ENCODE measurements at places on chromosomes 12 and 14.
A peak's percentile ranks its signal among the peaks of the same experiment; 100 is the strongest.

DNA sequence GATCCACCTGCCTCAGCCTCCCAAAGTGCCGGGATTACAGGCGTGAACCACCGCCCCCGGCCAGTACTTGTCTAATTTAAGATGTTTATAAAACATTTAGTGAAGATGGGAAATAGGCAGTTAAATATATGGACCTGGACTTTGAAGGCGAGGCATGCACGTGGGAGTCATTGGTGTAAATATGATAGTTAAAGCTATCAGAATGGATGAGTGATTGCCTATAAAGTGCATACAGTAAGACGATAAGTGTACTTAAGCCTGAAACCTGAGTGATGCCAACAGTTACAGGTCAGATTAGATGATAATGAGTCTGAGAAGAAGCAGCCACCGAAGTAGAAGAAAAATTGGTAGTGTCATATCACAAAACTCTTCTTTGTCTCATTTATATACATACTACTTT lies 11.5 kb downstream of the RAD51B start:
- no peak for DNase-seq

- no peak for DNase-seq
Observed at GRCh38 chr14:85342858-85343607, 186.9 kb upstream of the FLRT2 start.

DNA sequence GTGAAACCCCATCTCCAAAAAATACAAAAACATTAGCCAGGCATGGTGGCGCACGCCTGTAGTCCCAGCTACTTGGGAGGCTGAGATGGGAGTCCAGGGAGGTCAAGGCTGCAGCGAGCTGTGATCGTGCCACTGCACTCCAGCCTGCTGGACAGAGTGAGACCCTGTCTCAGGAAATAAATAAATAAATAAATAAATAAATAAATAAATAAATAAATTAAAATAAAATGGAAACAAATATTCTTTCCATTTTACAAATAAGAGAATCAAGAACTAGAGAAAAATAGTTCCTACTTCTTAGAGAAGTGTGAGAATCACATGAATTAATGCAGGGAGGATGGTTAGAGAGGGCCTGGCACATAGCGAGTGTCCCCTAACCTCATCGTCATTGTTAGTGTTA lies 53.7 kb downstream of the C12orf75 start:
- DNase-seq, result no peak

- peak; percentile 77 for DNase-seq
Observed at GRCh38 chr12:71636704-71637115, 26.9 kb downstream of the ZFC3H1 start.

GRCh38 chr12:68403711-68404110 lies 71.5 kb upstream of the MDM1 start:
- DNase-seq, result no peak

- DNase-seq, result no peak
Observed at GRCh38 chr12:64407342-64408223, 3.4 kb downstream of the XPOT start.

DNA sequence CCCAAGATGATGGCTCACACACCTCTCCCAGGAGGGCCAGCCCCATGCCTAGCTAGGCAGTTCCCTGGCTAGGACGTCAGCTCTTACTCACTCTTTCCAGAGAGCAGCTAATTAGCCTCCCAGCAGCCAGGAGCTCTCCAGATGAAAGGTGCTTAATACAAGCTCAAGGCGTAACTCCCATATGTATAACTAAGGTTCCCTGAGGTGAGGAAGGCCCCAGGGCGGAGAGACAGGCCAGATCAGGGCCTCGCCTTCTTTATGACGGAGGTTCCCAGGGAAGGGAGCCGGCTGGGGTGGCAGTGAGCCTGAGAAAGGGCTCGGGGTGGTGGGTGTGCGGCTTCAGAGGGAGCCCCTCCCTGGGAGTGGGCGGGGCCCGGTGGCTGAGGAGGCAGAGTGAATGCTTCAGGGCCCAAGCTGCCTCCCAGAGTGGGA lies 26.4 kb upstream of the ZFP36L1 start:
- no peak for DNase-seq

GRCh38 chr12:2288875-2289274 lies 236.1 kb downstream of the CACNA1C start:
- no peak for DNase-seq

DNA sequence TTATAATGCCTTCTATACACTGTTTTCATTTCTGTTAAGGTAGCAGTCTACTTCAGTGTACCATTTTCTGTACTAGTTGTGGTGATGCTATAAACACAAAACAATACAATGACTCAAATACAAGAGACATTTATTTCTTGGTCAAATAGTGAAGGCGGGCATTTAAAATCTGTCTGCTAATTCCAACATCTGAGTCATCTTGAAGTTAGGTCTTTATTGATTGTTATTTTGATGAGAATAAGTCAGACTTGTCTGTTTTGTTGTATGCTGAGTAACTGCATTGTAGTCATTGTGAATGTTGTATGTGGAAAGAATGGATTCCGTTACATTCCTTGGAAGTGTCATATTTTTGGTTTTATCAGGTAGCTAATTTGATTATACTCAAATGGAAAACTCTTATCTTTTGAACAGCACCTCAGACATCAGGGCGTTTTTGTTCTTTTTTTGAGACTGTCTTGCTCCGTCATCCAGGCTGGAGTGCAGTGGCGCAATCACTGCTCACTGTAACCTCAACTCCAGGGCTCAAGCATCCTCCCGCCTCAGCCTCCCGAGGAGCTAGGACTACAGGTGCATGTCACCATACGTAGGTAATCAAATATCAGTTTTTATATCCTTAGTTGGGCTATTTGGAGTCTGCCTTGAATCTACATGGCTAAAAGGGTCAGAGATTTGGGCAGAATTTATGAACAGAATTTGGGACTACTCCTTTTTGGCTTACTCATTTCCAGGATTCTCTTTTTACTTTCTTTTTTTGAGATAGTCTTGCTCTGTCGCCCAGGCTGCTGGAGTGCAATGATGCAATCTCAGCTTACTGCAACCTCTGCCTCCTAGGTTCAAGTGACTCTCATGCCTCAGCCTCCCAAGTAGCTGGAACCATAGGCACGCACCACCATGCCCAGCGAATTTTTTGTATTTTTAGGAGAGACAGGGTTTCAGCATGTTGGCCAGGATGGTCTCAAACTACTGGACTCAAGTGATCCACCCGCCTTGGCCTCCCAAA lies 56.8 kb downstream of the PAPLN start:
- no peak for DNase-seq

DNA sequence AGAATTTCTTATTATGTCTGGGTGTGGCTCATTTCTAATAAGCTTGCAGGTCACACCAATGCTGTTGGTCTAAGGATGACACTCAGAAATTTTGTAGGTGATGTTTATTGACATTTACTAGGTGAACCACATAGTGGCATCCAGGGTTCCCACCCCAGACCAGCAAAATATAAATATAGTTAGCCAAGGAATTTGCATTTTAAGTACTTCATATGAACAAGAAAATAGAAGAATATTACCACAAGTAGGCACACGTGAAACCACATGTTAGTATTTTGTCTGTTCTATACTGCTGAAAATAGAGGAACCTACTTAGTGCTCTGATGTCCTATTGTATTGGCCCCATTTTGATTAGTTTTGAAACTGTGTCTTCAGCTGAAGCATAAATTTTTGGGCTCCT lies 71.1 kb downstream of the USP15 start:
- no peak for DNase-seq

DNA sequence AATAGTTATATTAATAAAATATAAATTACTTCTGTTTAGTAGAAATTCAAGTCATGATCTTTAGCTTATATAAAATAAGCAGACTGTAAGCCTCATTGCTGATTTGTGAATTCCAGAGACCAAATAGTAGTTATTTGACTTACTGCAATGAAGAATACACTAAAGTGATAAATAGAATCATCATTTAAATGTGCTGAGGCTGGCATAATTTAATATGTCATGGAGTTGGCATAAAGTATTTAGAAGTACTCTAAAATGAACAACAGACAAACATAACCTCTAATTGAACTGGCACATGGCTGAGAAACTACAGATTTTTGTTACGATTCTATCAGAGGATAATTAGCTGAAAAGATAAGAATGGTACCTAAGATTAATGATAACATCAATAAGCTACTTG lies 45.7 kb upstream of the TRHDE start:
- no peak for DNase-seq

DNA sequence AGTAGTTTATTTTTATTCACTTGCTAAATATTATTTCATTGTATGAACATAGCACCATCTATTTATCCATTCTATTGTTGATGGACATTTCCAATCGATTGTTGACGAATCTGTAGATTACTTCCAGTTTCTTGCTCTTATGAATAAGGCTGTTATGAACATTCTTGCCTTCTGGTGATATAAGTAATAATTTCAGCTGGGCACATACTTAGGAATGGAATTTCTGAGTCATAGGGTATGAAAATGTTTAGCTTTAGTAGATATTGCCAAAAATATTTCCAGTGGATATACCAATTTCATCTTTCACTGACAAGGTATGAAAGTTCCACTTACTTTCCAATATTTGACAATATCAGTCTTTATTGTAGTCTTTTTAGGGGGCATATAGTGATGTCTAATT lies 468.5 kb downstream of the ETNK1 start:
- DNase-seq, result no peak

- no peak for DNase-seq
Observed at GRCh38 chr12:19596434-19597166, 157.3 kb downstream of the AEBP2 start.

- no peak for DNase-seq
Observed at GRCh38 chr12:90013409-90013808, 304.8 kb upstream of the ATP2B1 start.

- no peak for DNase-seq
Observed at GRCh38 chr14:78254911-78255461, 84.8 kb downstream of the NRXN3 start.

DNA sequence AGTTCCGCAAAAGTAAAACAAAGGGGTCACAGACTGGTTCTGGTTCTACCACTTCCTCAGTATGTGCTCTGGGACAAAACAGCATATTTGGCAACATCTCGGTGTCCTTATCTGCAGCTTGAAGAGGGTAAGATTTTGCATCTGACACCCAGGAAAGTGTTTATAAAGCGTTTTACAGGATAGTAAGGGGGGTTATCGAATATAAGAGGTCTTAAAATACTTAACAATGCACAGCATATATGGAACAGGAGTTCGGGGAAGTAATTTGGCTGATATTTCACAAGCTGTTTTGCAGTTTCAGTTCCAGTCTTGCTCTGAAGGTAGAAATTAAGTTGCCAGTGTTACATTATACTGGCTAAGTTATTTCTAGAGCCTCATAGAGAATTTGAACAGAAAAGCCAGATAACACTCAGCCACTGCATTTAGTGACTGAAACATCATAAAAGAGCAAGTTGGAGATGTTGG lies 904 bp upstream of the MAP4K5 start:
- peak; percentile 62 for DNase-seq

DNA sequence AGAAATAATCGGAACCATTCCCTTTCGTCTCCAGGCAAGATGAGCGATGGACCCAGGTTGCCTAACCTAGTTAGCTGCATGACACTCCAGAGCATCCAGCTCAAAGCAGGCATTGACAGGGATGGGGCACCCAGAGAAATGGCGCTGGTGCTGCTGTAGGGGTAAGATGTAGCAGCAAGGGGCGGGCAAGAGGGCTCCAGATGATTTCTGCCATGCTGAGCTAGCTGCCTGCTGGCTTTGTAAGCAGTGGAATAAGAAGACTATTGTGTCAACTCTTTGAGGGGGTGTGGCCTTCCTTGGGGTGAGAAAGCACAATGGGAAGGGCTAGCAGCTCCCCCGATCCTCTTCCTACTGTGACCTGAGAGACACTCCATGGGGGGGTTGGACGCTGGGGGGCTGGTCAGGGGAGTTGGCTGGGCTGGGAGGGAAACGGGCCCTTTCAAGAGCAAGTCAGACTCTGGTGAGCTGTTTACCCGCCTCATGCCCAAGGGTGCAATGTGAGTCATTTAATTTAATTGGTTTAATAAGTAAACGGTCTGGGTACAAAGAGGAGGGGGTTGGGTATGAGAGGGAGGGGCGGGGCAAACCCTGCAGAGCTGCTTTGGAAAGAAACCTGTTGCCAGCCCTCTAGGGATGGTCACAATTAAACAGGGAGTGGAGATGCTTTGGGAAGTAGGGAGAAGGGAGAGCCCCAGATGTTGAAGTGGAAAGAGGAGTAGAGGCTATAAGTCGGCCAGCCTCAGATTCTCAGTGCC lies 50.5 kb downstream of the B4GALNT3 start:
- DNase-seq, result no peak

GRCh38 chr14:23449314-23449713 lies 13.9 kb upstream of the MYH7 start:
- no peak for DNase-seq

GRCh38 chr12:123471374-123472068 lies 13.6 kb downstream of the SNRNP35 start:
- no peak for DNase-seq

DNA sequence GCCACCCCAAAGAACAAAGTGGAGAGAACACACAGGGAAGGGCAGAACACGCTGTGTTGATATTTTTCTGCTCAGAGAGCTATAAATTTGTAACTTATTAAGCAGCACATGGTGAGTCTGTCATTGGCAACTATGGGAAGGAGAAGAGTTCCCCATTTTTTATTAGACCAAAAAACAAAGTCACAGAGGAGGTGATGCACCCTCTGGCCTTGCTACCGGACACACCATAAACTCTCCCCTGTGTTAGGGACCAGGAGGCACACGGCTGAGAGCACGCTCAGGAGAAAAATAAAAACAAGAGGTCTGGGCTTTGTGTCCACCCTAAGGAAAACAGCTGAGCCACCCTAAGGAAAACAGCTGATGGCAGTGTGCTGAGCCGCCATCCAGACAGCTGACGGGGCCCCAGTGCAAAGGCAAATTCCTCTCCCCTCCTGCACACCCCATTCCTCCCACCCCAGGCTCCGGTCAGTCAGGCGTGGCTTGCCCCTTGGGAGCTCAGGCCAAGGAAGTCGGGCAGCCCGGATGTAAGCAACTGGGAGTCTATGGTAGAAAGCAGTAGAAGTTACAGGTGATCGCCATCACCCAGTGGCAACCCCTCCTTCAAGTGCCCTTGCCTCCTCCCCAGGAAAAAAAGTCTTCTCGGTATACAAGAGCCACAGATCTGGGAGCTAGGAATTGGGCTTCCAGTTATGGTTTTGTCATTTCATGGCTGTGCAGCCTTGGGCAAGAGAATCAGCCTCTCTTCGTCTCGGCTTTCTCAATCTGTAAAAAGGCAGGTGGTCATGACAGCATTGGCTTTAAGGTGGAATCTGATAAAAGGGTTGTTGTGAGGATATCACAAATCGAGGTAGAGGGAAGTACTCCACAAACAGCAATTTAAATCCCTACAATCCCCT lies 2.4 kb downstream of the PXN start:
- DNase-seq, result peak; percentile 44

DNA sequence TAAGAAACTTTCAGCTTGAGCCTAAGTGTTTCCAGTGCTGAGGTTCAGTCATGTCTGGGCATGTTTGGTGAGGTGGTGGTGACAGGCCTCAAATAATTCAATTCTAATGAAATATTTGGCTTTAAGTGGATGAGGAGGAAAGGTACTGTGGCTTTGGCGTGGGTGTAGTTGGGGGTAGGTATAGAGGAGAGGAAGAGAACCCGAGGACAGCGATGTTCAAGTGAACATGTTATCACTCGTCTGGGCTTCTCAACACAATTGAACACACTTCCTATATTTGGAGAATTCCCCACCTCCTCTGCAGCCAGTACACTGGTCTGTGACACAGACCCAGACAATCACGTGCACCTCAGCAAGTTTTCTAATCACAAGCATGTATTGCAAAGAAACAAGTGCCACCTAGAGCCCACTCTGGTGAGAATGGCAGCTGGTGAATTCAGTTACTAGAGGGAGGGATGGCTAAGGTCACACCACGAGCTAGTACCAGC lies 53.0 kb downstream of the IFNG-AS1 start:
- peak; percentile 11 for DNase-seq

- DNase-seq, result peak; percentile 93
Observed at GRCh38 chr12:108268397-108268796, 70.7 kb downstream of the CMKLR1 start.

- DNase-seq, result no peak
Observed at GRCh38 chr12:18981732-18982131, 147.8 kb upstream of the PLEKHA5 start.

Data from inflammatory macrophage treated with lipopolysaccharide for 1 hour (primary cell).